ENCODE measurements at places on chromosomes 4 and X.

DNA sequence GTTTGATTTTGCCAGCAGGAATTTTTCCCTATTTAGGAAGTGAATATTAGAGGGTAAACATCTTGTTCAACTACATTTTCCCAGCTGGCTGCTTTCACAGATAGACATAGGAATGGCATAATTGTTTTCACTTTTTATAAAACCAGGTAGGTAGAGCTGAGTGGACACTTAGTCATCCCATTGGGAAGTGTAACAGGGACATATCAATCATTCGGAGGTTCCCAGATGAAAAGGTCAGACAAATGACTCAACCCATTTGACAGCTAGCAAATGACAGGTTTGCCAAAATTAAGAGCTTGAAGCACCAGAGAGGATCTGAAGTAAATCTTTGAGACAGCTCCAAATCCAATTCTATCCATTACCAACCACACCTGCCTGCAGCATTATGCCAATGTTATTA lies 205.3 kb downstream of the SLC39A8 start:
- no peak for DNase-seq

GRCh38 chr4:167555338-167556022 lies 321.2 kb upstream of the SPOCK3 start:
- no peak for DNase-seq

- DNase-seq: no peak
Observed at GRCh38 chr4:108072300-108072699, 82.6 kb downstream of the HADH start.

DNA sequence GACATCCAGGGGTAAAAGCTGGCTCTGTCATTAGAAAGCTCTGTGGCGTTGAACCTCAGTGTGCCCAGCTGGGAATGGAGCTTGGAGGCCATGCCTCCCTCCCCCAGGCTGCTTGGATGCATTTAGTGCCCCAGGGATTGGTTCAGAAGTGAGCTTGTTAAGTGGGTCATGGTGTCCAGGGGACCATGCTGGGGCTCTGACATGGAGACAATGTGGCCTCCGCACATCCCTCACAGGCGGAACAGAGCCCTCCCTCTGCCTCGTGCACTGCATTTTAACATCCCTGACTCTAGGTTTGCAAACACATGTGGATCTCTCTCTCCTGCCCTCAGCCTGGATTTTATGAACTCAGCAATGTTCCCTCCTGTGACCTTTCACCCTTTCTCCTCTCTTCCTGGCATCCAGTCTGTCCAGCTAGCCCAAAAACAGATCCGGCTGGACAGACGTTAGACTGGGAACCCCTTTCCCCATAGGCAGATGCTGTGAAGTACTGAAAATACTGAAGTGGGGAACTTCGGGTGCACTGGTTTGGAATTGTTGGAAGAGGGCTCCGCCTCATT lies 81.5 kb downstream of the SORCS2 start:
- no peak for DNase-seq

Data from stimulated activated CD4-positive, alpha-beta T cell treated with anti-CD3 and anti-CD28 coated beads, Interleukin-1b, Interleukin-23, amount 100 ng/mL, for 1 hour (primary cell).